Mesendoderm (in vitro differentiated cells): ENCODE measurements at places on chromosomes 5 and 9.

- no peak for DNase-seq
Measured at GRCh38 chr9:36625006-36625615, 52.4 kb downstream of the MELK start.

DNA sequence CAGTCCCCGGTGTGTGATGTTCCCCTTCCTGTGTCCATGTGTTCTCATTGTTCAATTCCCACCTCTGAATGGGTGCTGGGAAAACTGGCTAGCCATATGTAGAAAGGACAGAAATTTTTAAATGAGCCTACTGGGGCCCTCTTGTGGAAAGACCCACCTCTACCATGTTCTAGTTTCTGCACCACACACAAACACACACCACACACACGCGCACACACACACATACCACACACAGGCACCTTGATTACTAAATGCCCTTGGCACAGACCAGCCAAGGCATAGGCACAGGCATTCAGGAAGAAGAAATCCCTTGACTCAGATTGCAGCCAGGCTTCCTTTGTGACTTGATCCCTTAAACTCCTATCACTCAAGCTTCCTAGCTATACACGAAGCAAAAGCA lies 60.5 kb downstream of the SIL1 start:
- DNase-seq: peak; percentile 50

DNA sequence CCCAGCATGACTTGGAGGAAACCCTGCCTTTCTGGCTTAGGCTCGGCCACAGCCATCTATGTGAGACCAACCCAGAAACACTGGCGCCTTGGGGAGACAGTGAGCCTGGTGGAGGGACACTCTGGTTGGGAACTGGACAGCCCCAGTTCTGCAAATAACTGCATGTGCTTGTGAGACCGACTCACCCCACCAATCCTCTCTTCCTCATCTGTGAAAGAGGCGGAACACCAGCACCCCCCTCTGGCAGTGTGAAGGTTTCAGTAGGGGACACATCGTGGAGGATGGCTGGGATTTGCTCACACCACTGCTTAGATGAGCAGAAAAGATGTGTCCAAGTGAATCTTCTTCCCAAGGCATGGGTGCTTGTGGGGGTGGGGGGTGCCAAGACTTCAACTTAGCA lies 43.4 kb upstream of the N4BP3 start:
- peak; percentile 79 for DNase-seq

DNA sequence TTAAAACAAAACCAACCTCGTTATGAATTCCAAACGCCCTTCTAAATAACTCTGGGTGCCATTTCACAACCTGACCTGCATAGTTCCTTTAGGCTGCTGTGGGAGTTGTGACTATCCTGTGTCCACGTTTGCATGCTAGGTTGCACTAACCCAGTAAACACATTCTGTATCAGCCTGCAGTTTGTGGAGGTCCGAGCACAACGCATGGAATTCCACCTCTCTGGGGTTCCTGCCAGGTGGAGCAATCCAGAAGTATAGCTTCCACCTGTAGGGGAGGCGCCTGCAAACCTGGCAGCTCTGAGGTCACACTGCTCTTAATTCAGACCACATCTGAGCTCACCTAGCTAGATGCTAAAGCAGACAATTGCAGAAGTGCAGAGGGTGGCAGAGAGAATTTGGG lies 57.2 kb downstream of the MARCHF3 start:
- peak; percentile 26 for DNase-seq

GRCh38 chr5:98314292-98314691 lies 459.2 kb upstream of the RGMB start:
- no peak for DNase-seq

- peak; percentile 8 for DNase-seq
Measured at GRCh38 chr9:133199648-133200321, 9.3 kb downstream of the OBP2B start.

- no peak for DNase-seq
Measured at GRCh38 chr9:121398374-121398773, 28.3 kb upstream of the STOM start.

DNA sequence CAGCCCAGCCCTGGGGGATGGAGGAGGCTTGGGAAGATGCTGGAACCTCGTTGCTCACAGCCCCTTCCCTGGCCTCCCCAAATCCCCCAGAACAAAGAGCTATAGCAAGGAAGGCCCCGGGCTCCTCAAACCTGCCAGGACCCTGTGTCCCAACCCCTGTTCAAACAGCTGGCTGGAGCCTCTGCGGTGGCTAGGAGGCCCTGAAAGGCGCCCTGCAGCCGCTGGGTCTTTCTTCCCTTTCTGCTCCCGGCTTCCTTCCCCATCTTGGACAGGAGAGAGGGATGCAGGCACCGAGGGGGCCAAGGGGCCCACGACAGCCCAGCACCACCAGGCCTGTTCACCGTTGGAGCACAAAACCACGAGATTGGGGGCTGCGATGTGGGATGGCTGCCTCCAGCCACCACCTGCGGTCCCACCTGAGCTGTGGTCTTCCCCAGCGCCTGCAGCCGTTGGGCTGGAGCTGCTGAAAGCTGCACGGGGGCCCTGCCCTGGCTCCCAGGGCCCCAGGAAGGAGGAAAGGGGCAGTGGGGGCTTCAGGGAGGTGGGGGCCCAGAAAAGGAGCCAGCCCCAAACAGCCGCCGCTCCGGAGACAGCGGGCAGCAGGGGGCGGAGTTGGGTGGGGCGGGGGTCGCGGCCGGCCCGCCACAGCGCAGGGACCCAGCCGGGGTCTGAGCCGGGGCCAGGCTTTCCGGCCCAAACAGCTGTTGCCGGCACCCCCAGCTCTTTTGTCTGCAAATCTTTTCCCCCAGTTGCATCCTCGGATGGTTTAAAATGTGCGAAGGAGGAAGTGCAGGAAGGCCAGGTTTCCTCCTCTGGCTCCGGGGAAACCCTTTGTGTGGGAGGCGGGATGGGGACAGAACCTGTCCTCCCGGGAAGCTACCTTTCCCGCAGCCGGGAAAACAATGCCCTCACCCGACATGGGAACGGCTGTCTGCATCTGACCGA lies 16.1 kb downstream of the NOTCH1 start:
- peak; percentile 56 for DNase-seq

GRCh38 chr9:68537616-68537880 lies 3.1 kb downstream of the TMEM252 start:
- DNase-seq: no peak

DNA sequence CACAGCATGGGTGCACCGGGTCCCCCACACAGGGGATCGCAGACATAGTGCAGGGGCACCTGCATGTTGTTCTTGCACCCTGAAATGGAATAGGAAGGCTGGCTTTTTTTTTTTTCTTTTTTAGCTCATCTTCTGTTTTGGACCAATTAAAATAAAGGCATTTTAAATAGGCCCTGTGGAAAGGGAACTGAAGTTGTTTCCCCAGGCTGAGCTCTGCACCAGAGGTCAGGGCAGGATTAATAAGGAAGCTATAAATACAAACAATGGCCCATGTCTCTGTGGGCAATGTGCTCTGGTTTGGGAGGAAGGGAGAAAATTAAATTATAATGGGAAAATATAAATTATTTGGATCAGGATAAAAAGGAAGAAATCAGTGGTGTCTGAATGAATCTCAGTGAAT lies 21.2 kb upstream of the KCNMB1 start:
- no peak for DNase-seq

- no peak for DNase-seq
Measured at GRCh38 chr5:5524327-5524726, 101.8 kb downstream of the ICE1 start.

DNA sequence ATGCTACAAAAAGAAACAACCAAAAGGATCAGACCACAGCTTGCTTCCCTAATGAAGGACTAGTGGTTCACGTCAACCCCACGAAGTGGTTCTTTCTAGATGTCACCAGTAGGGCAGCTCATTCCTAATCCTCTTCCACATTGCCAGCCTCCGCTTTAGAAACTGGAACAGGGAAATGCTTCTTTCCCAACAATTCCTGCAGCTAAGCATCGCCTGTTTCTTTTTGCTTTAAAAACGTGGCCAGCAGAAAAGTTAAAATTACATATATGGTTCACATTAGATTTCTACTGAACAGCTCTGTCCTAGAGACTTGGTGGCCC lies 100.2 kb downstream of the MTX3 start:
- no peak for DNase-seq

GRCh38 chr5:32126691-32127090 lies 47.4 kb downstream of the GOLPH3 start:
- DNase-seq: no peak

DNA sequence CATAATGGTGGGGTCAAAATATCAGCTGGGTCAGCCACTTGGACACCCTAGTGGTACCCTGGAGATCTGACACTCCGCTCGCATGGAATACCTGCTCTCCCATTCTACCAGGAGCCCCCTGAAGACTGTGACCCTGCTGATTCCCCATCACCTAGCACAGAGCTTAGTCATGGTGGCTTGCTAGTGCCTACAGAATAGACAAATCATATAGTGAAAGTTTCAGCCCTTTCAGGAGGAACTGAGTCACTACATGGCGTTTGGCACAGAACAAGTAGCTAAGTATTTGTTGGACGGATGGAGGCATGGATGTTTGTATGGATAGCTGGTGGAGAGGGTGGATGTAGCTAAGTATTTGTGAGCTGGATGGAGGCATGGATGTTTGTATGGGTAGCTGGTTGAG lies 65.3 kb downstream of the LMX1B start:
- DNase-seq: no peak

GRCh38 chr5:142109331-142110045 lies 909 bp downstream of the NDFIP1 start:
- DNase-seq: peak; percentile 42

DNA sequence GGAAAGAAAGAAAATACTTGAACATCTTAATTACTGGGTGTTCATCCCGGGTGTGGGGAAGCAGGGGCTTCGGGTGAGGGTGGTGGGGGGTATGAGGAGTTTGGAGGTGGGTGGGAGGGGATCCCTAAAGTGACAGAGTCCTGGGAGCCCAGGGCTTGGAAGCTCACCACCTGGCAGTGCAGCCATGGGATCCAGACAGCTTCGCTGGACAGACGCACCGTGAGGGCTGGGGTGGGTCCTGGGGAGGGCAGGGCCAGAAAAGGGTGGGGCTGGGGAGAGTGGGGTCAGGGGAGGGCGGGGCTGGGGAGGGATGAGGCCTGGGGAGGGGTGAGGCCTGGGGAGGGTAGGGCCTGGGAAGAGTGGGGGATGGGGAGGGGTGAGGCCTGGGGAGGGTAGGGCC lies 127.5 kb upstream of the LPCAT1 start:
- DNase-seq: no peak

GRCh38 chr9:91303741-91304415 lies 57.8 kb downstream of the AUH start:
- DNase-seq: no peak

DNA sequence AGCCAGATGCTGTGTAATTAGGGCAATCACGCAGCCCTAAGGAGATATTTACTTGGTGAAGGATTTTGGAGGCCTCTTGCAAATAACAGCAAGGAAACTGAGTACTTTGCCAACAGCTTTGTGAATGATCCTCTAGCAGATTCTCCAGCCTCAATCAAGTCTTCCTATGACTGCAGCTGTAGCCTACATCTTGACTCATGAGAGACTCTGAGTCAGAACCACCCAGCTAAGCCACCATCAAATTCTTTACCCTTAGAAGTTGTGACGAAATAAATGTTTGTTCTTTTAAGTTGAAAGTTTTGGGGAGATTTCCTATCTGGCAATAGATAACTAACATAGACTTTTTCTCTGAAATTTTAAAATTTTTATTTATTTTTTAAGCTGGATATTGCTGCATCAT lies 237.6 kb upstream of the CCNH start:
- no peak for DNase-seq

DNA sequence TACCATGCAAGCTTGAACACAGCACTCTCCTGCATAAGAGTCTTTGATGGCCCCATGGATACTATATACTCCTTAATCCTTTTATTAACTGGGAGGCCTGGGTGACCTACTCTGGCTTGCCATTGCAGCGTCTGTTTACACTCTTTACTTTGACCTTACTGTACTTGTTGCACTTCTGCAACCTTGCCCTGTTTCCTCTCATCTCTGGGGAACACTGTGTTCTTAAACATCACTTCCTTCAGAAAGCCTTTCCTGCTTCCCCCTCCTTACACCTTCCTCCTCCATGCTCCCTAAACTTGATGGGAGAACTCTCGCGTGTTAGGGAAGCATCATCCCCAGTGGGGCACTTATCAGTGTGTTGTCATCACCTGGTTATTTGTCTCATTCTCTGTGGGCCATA lies 222.3 kb downstream of the NR3C1 start:
- no peak for DNase-seq

- no peak for DNase-seq
Measured at GRCh38 chr5:149849966-149850910, 94.4 kb downstream of the PDE6A start.

- peak; percentile 64 for DNase-seq
Measured at GRCh38 chr5:157535042-157535865, 40.3 kb downstream of the ADAM19 start.

GRCh38 chr9:106023455-106023854 lies 329.1 kb downstream of the TMEM38B start:
- no peak for DNase-seq

DNA sequence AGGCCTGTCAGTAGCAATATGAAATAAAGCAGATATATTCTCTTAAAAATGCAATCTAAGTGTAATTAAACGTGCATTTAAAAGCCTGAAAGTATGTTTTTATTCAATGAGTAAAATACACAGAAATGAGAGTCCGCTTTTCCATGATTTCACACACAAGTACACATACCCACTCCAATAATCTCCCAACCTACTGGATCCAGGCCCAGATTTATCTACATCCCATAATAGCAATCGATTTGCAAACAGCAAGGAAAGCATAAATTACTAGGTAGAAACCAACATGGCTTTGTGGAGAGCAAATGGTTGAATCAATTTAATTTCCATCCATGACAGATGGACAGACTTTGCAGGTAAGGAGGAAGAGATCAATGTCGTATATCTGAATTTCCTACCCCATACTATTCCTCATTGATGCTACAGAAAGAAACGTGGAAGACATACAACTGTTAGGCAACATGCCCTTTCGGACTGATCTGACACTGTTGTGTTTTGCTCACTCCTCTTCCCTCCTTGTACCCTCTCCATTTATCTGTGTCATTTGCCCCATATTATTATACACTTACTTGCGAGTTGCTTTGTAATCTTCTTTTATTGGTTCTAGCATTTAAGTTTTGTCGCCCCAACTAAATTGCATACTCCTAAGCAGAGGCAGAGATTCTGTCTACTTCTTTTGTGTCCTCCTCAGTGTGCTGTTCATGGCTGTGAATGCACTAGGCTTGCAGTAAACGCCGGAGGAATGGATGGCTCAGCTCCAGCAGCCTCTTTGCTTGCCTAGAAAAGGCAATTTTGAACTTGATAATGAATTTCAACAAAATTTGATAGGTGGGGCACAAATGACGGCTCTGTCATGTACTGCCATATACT lies 133.6 kb downstream of the NFIB start:
- no peak for DNase-seq

- DNase-seq: no peak
Measured at GRCh38 chr5:174284873-174285272, 239.4 kb downstream of the NSG2 start.

- DNase-seq: no peak
Measured at GRCh38 chr9:4967523-4967922, 17.5 kb upstream of the JAK2 start.
